ENCODE measurements at places on chromosomes 2 and 18.

- no peak for DNase-seq
Observed at GRCh38 chr2:169095621-169096105, 26.3 kb downstream of the DHRS9 start.

GRCh38 chr18:41353777-41354528, 601.1 kb upstream of the PIK3C3 start:
- no peak for DNase-seq

DNA sequence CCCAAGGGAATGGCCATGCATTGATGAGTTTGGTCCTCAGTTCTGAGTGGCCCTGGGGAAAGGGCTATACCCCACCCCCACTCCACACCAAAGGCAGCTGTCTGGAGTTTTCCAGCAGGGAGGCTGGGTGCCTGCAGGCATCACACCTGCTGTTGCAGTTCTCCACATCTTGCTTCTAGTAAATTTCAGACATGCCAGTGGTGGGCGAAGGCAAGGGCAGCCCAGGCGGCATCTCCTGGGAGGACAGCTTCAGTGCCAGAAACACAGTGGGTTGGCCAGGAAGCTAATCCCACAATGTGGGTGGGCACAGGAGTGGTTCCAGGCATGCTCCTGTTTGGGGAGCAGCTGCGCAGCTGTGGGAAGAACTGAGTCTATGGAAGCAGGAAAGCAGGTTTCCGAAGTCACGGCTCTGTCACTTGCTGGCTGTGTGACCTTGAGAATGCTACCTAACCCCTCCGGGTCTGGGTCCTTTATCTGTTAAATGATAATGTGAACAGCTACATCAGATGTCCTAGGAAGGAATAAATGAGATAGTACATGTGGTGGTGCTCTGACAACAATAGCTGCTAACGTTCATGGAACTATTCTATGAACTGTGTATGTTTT, 84.6 kb upstream of the SPTBN1 start:
- no peak for DNase-seq

DNA sequence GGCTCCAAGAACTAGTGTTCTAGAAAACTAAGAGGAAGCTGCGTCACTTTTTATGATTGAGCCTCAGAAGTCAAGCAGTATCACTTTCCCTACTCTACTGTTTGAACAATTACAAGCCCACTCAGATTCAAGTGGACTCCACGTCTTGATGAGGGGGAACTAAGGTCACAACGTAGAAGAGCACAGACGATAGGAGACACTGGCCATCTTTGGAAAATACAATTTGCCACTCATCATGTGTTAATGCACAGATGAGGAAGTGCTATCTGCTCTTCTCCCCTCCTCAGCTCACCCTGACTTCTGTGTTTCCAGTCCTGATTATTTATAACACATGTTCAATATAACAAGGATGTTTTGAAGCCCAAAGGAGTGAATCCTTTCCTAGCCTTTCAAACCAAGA, 76.1 kb upstream of the CYP1B1 start:
- no peak for DNase-seq

- DNase-seq: no peak
Observed at GRCh38 chr2:228698963-228699362, 517.5 kb upstream of the SPHKAP start.

DNA sequence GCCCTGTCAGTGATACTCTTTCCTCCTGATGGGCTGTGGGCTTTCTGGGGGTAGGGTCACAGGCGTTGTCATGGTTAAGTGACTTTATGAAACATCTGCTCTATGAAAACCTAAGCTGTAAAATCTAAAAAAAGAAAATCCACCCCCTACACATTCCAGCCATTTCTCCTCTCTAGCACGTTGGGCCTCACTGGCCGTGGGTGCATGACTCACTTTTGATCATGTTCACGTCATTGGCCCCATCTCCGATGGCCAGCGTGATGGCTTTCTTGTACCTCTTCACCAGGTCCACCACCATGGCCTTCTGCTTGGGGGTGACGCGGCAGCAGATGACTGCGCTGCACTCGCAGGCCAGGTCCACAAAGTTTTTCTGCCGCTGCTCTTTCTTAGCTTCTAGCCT, 39.3 kb upstream of the NARS1 start:
- DNase-seq: no peak

GRCh38 chr2:43418680-43419079, 177.2 kb downstream of the THADA start:
- no peak for DNase-seq

- DNase-seq: no peak
Observed at GRCh38 chr18:21179590-21180220, 62.3 kb upstream of the GREB1L start.

DNA sequence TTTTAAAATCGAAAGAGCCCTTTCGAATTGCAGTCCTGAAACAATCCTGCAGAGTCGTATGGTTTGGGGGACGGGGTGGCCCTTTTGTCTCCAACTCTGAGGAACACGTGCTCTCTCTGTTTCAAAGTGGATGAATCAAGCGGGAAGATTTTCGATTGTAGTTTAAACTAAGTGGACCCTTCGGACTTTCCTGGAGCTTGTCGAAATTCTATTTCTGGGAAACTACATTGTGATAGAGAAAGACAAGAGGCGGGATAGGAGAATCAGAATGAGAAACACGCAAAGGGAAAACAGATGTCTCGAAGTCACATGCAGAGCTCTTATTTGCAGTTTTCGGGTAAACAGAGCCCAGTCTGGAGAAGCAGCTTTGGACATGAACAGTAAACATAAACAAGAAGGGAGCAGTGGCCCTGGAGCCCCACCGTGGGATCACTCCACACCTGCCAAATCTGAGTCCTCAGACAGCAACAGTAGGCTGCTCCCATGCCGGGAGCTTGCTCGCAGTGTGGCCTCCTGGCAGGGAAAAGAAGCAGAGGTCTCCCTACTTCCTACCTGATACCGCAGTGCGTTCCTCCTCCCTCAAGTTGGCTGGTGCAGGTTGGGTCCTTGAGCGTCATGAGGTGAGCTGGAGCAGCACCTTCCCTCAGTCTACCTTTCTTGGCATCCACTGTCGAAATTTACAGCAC, 202.4 kb downstream of the SLC4A3 start:
- no peak for DNase-seq

DNA sequence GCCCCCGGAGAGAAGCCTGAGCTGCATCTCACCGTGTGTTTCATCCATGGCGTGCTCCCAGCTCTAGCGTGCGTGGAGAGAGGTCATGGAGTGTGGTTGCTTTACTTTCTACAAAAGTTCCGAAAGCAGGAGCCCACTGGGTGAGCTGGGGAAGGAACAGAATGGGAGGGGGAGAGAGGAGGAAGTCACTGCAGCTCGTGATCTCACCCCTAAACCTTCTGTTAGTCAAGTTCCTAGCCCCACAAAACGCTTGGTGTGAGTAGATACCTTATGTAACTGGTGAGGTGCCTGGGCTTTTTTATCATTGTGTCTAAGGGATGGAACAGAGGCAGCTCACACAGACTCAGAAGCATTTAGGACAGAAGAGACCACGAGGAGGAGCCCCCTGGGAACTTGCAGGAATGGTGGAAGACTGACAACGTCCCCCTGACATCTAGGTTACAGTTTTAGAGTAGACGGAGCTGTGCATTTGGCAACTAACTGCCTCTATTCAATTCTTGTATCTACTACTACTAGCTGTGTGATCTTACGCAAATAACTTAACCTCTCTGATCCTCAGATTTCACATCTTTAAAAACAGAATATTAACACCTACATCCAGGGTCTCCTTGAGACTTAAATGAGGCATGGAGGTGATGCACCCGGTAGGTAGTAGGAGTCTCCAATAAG, 123.3 kb downstream of the ARL4C start:
- no peak for DNase-seq

DNA sequence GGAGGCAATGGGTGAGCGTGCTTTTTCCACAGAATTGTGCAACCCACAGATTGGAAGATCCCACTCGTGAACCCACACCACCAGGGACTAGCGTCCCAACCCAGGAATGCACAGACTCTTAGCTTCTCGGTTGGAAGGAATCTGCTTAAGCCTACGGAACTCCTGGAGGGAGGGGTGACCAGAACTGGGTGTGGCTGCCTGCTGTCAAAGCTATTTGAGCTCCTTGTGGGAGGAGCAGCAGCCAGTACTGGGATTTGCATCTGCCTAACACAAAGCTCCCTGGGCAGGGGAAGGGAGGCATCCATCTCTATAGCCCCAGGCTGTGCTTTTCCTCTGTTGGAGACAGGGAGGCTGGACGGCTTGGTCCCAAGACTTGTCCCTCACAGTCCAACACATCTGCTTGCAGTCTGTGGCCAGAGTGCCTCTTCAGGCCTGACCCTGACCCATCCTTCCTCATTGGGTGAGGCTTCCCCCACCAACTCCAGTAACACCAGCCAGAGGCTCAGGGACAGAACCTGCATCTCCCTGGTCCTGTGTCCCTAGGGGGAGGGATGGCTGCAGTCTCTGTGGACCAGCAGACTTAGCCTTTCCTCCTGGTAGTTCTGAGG, 27.9 kb downstream of the HNMT start:
- no peak for DNase-seq

GRCh38 chr18:57231864-57232263, 85.0 kb downstream of the BOD1L2 start:
- no peak for DNase-seq

- no peak for DNase-seq
Observed at GRCh38 chr2:143893371-143893770, 626.5 kb downstream of the ZEB2 start.

DNA sequence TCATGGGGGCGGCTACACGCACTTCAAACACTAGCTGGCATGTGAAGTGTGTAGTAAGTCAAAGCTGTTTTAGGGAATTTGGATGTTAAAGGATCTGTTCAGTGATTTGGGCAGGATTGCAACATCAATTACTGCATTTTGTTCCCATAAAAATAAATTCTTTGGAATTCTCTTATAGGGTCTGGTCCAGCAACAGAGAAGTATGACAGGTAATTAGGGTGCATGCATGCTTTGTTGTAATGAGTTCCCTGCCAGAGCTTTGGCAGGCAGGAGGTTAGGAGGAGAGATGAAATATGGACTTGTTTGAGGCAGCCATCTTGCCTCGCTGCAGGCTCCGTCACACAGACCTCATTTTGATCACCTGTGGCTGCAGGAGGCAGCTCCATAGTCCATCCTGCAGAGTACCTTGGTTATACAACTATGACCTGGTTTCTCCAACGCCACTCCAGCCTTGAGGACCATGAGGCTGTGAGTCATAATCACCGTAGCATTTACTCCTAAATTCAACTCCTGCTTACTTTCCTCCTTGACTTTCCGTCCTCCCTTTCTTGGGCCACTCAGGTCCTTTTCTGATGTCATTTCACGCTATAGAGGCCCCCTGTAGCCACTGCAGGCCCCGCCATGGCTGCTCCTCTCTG, 26.5 kb upstream of the EML4 start:
- no peak for DNase-seq

DNA sequence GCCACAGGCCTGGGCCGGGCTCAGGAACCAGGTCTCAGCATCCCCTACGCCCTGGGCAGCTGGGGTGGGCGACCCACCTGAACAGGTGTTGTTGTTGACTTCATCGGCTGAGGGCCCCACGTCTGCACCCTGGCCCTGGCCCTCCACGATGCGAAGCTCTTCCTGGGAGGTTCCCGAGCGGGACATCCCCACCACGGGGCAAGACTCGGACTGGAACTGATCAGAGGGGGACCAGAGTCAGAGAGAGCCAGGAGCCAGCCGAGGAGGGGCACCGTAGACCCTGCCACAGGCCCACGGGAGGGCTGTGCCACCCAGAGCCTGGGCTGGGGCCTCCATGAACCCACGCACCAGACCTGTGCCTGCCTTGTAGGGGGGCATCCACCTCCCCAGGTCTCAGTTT, 54.3 kb downstream of the AQP12A start:
- DNase-seq: no peak

DNA sequence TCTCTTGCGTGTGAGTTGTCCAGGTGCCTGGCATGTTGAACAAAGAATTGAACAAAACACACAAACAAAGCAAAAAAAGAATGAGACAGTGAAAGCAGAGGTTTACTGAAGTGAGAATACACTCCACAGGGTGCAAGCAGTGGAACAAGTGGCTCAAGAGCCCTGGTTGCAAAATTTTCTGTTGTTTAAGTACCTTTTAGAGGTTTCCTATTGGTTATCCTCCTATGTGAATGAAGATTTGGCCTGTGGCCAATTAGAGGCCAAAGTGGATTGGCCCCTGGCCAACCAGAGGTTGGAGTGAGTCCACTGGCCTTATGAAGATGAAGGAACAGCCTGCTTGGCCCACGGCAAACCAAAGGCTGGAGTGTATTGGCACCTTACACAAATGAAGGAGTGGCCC, 1188.5 kb upstream of the NRXN1 start:
- peak; percentile 42 for DNase-seq

- DNase-seq: peak; percentile 62
Observed at GRCh38 chr2:112055730-112056625, 909 bp downstream of the TMEM87B start.

GRCh38 chr18:51151185-51151567, 46.3 kb downstream of the MEX3C start:
- no peak for DNase-seq

DNA sequence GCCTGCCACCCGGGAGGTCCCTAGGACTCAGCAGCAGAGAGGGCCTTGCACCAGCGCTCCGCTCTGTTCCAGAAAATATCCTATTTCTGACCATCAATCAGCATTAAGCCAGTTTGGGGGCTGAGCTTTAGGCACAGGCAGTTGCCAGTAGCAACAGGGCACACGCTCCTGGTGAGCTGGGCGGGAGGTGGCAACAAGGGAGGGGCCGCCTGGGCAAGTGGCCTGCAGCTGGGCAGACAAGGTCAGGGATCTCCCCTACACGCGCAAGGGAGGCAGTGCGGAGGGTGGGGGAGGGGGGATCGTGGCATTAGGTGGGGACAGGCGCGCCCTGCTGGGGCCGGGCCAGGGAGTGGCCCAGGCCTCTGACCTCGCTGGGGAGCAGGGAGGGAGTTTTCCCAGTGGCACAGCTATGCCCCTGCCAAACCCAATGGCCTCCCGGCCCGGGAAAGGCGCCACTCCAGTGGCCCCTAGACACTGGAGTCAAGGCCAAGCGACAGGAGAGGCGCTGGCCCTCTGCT, 302.8 kb downstream of the NCKAP5 start:
- DNase-seq: peak; percentile 69

- no peak for DNase-seq
Observed at GRCh38 chr2:168694866-168695265, 107.6 kb upstream of the NOSTRIN start.

GRCh38 chr2:209974576-209974975, 27.9 kb upstream of the RPE start:
- DNase-seq: no peak

DNA sequence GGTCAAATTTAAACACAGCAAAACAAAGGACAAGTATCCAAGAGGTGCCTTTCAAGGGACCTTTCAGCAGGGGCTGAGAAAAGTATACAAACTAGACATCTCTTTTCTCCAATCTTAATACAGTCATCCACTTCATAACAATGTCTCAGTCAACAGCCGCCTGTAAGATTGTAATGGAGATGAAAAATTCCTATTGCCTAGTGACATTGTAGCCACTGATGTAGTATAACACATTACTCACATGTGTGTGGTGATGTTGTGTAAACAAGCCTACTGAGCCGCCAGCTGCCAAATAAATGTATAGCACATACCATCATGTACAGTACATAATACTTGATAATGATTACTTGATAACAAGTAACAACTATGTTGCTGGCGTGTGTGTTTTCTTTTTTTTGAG, 31.0 kb downstream of the VIT start:
- no peak for DNase-seq

DNA sequence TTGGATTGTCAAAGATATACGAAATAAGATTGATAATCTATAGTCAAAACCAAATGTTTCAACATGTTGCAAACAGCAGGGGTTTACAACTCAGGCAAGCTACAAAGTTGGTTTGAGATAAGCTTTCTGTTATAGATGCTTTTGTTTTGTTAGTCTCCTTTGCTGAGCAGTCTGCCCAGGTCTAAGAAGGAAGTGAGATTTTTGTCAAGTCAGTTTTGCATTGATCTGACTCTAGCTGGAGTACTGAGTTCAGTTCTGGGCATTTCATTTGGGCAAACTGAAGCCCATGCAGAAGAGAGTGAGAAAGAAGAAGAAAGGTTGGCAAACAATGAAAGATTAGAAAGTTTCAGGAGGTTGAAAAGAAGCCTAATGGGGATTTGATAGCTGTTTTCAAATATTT, 983.0 kb upstream of the SLC39A10 start:
- DNase-seq: no peak
